Epithelial cell of proximal tubule (primary cell): ENCODE measurements at places on chromosomes 13 and 19.

GRCh38 chr19:35153701-35154524 is 622 bp upstream of the FXYD5 start:
- no peak for DNase-seq

GRCh38 chr13:37905736-37906135 is 36.2 kb upstream of the TRPC4 start:
- DNase-seq = no peak

DNA sequence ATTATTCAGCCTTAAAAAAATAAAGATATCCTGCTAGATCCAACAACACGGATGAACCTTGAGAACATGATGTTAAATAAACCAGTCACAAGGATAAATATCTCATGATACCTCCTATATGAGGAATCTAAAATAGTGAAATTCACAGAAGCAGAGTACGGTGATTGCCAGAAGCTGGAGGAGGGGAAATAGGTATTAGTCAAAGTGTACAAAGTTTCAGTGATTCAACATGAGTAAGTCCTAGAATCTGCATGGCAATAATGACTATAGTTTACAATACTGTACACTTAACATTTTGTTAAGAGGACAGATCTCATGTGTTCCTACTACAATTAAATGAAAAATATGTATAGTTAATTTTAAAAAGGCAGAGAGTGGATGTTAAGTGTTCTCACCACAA is 206.6 kb upstream of the SLC10A2 start:
- no peak for DNase-seq

DNA sequence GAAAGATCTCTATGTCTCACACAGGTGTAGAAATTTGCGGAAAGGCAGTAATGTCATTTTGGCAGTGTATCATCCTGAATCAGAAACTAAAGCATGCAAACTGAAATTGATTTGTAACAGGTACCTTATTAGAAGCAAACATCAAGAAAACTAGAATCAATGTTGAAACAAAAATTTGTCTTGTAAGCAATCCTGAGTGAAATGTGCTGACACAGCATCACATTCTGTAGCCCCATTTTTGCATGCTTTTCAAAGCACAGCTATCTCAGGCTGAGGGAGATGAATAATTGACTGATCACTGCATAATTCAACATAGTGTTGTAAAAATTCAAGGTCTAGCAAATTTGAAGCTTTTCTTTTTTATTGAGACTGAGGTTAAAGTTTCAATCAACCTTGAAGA is 539.7 kb downstream of the DACH1 start:
- no peak for DNase-seq

GRCh38 chr19:29507081-29507860 is 18.5 kb upstream of the VSTM2B start:
- DNase-seq = no peak

- DNase-seq = no peak
Measured at GRCh38 chr19:12954612-12954962, 2.4 kb downstream of the GADD45GIP1 start.

DNA sequence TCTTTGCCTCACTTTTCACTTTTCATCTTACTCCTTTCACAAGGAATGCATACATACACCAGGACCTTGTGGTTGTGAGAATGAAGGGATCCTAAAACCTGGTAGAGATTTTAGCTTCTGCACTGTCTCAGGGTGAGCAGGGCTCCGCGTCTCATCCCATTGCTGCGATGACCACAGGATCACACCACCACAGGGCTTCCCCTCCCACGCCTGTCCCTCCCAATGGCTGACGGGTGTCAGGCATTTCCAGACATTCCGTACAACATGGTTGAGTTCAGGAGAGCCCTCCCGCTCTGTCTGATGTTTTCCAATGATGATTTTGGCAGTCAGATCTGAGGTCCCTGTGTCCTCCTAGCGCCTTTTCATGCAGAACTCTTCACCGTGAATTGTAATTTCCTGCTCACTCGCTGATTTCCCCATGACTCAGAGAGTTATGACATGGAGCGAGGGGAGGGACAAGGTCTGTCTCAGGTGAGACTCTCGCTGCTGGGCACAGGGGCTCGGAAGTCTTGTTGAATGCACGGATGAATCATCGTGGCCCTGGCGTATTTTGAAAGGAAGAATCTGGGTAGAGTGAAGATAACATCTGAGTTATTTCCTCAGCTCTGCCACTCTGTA is 102.8 kb downstream of the TEX29 start:
- DNase-seq = no peak

DNA sequence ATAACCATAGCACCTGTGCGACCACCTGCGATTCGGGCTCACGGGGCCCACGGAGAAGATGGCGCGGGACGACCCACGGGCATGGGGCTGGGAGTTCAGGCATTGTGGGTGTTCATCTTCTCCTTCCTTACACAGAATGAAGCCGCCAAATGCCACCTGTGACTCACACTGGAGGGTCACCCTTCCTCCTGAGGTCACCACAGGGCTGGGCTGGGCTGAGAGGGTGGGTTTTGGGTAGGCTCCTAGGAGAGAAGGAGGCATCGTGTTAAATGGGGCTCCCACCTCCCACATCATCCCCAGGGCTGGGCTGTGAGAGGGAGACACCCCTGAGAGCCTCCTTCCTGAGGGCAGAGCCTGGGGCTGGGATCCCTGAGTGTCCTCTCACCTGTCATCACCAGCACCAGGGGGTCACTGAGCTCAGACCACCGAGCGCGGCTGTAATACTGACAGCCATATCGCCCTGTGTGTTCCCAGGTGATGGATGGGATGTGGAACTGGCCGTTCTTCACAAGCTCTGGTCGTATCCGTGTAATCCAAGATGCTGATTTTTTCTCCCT is 1.4 kb downstream of the LILRB2 start:
- no peak for DNase-seq

GRCh38 chr19:1752009-1752756 is 1.1 kb upstream of the ONECUT3 start:
- no peak for DNase-seq

- DNase-seq = no peak
Measured at GRCh38 chr19:5434970-5435641, 20.1 kb upstream of the ZNRF4 start.

GRCh38 chr19:674282-675151 is 1.7 kb upstream of the FSTL3 start:
- no peak for DNase-seq

GRCh38 chr13:81480634-81481033 is 1139.7 kb upstream of the SPRY2 start:
- DNase-seq = no peak

DNA sequence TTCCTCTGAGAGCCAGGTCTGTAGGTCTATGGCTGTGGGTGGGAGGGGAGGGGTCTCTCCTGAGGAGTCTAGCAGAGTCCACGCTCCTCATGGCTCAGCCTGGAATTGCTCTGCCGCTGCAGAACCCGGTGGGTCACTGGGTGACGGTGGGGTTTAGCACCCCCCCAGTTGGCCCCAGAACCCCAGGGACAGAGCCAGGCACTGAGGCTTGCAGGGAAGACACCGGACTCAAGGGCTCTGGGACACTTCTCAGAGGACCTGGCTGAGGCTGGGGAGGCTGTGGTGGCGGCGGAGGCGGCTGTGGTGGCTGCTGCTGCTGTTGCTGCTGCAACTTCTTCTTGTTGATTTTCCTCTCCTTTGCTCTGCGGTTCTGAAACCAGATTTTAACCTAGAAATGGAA is 6.1 kb downstream of the CDX2 start:
- no peak for DNase-seq

DNA sequence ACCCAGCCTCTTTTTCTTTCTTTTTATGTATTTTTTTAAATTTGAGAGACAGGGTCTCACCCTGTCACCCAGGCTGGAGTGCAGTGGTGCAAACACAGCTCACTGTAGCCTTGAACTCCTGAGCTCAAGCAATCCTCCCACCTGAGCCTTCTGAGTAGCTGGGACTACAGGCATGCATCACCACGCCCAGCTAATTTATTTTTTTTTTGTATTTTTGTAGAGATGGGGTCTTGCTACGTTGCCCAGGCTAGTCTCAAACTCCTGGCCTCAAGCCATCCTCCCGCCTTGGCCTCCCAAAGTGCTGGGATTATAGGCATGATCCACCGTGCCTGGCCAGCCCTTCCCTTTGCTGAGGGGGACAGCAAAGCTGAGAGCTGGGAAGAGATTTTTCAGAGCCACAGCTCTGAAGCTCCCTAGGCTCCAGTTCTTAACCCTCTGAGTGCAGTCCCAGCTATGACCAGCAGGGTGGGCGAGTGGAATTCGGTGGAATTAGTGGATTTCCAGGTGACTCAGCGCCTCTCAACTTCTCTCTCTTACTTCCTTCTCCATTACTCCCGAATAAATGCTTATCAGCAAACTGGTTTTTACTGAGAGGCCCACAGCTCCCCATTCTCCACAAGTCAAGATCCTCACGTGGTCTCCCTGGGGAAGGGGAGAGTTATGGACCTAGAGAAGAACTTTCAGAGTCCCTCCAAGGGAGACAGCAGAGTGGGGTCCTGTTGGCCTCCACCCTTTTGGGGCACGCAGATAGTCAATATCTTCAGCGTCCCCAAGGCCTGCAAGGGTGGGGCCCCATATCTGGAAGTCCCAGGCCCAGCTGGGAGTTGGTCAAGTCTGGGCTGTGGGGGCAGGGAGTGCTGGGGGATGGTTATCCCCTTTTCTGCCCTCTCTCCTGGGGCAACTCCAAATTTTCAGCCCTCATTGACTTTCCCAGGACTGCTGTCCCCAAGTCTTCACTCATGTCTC is 1.2 kb downstream of the BLVRB start:
- DNase-seq = peak; percentile 56

DNA sequence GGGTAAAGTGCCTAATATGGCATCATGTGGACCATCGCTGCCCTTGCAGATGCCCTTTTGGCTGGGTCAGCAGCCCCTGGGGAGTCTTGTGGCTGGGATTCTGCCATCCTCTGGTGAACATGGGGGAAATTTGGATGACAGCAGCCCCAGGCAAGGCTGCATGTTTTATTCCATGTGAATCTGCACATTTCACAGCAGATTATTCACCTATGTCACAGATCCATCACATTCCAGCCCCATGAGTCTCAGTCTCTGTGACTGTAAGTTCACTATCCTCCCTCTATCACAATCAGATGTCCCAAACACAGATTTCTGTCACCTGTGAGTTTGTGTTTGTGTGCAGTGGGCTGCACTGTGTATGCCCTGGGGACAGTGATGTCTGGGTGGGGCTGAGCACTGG is 36.8 kb upstream of the PSG9 start:
- no peak for DNase-seq

DNA sequence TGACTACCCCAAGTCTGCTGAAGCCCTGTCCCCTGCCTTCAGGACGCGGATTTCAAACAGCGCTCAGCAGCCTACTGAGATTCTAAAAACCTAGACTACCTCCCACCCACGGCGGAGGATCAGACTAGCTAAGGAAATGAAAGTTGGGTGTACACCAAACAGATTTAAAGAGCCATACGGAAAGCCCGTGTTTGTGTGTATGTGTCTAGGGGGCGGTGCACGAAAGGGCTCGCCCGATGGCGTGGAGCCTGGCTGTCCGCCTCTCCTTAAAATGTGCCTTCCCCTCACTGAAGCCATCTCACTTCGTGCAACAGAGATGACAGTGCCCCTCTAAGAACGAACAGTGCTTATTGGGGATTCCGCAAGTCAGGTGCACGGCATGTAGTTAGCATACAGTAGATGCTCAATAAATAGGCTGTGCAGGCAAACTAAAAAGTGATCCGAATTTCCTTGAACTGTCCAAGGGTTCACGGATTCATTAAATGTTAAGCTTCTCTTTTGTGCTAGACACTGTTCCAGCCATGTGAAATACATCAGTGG is 639 bp downstream of the LENG1 start:
- DNase-seq = no peak

DNA sequence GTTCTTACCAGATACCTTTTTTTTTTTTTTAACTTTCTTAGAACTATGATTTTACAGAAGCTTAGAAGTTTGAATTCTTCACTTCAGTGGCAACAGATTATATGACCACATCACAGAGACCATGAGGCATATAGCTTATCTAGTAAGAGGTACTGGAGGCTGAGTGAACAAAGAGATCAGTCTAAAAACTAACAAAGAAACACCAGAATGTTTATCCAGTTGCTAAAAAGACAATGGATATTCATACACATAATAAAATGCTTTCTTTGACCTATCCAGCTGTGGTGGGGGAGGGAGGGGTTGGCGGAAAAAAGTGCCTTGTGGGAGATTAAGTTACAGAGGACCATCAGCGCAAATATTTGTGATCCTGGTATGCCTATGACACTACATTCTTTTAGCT is 34.7 kb upstream of the SLITRK6 start:
- no peak for DNase-seq

GRCh38 chr13:73767747-73768315 is 366.4 kb downstream of the KLF12 start:
- DNase-seq = no peak

- no peak for DNase-seq
Measured at GRCh38 chr19:33459222-33460090, 62.1 kb downstream of the PEPD start.

GRCh38 chr13:67306742-67307141 is 76.6 kb upstream of the PCDH9 start:
- no peak for DNase-seq

GRCh38 chr13:47310401-47310800 is 413.5 kb upstream of the HTR2A start:
- DNase-seq = no peak

- DNase-seq = no peak
Measured at GRCh38 chr13:35724446-35724845, 248.0 kb upstream of the MAB21L1 start.

- no peak for DNase-seq
Measured at GRCh38 chr19:4974880-4975469, 6.1 kb downstream of the KDM4B start.

- no peak for DNase-seq
Measured at GRCh38 chr19:17647071-17648020, 40.8 kb downstream of the UNC13A start.
